ENCODE measurements at places on chromosomes 7 and 10. TPM values are rescaled to one million over a fixed set of nuclear protein-coding genes. Genes with fewer than 3 reads are reported as not detected.

Gene CPA4
- total RNA-seq: 98.8 TPM

GRCh38 chr7:92768501-92769393 is 67.6 kb downstream of the CDK6 start:
- no peak for DNase-seq

Gene WEE2
- not detected for total RNA-seq

GRCh38 chr10:124733571-124734245 is 10.5 kb downstream of the FAM53B start:
- no peak for DNase-seq

DNA sequence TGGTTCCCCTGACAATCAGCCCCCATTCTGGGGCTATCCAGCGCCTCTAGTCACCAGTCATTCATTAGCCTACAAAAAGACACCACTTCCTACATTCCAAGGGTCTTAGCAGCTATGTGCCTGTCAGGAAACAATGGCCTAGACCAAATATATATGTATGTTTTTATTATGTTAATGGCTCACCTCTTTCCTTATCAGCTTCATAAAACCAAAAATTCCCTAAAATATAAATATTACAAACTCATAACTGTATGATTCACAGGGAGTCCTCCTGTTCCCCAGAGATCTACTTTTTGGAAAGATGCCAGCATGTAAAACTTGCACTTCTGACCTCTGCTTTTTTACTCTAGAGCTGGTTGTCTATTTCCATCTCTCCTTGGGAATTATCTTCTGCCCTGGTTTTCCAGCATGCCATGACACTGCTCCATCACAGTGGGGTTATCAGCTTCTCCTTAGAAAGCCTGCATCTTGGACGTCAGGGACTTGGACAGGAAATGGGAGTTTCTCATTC is 79.2 kb downstream of the ABCA13 start:
- peak; percentile 25 for DNase-seq

GRCh38 chr7:87413951-87414793 is 61.3 kb downstream of the ABCB4 start:
- peak; percentile 63 for DNase-seq

- no peak for DNase-seq
These were observed 775 bp downstream of the STARD3NL start for GRCh38 chr7:38178695-38179344.

DNA sequence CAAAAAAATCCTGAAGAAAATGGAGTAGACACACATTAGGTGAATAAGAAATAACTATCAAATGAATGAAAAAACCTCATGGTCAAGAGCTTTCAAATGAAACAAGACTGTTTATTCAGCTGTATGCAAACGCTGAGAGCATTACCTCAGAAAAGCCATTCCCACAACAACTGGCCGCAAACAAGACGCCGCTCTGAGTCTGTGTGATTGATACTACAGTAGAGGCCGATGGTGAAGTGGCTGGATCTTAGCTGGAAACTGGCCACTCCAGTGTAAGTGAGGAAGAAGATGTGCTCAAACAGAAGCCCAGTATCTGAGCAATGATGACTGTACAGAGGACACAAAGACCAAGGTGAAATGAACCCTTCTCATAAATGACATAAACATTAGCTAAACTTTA is 252.4 kb upstream of the GHITM start:
- no peak for DNase-seq

DNA sequence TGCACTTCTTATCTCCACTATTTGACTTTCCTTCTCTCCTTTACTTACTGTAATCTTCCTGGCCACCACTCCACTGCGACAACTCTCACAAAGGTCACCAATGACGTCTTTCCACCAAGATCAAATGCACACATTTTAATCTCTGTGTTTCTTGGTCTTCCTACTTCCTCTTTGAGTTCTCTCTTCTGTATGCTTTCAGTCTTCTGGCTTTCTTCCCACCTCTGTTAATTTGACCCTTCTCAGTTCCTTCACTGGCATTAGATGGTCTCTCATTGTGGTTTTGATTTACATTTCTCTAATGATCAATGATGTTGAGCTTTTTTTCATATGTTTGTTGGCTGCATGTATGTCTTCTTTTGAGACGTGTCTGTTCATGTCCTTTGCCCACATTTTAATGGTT is 31.9 kb downstream of the FAM107B start:
- DNase-seq: no peak

- DNase-seq: no peak
These were observed 163.3 kb downstream of the IPMK start for GRCh38 chr10:58104351-58104751.

- no peak for DNase-seq
These were observed 330.9 kb downstream of the PARD3 start for GRCh38 chr10:34484164-34484563.

Gene ADAMTS14
- total RNA-seq: 0.06 TPM

GRCh38 chr7:2198206-2198605 is 34.5 kb downstream of the MAD1L1 start:
- no peak for DNase-seq

GRCh38 chr7:94630855-94631254 is 25.1 kb downstream of the SGCE start:
- DNase-seq: no peak

DNA sequence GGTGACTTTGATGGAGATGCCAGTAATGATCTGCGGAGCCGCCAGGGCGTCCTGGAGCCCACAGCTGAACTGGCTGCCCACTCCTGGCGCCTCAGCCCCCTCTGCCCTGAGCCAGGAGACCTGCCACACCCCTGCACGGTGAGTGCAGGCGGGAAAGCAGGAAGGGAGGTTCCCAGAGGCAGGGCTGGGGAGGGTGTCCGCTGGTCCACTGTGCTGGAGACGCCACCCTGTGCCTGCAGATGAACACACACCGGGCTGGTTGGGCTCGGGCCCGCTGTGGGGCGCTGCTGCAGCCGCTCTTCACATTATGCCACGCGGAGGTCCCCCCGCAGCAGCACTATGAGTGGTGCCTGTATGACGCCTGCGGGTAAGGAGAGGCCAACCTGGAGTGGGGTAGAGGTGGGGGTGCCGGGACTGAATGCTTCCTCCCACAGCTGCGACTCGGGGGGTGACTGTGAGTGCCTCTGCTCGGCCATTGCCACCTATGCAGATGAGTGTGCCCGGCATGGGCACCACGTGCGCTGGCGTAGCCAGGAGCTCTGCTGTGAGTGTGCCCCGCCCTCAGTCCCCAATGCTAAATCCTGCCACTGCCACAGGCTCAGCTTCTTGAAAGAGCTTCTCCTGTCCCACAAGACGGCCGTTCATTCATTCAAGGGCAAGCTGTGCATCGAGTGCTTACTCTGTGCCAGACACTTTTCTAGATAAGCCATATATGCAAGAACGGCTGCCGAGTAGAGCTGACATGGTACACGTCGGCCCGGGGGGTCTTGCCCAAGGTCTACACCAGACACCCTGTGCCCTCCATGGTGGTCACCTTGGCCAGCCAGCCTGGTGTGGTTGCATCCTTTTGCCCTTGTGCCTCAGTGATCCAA is 14.3 kb upstream of the ZNF467 start:
- DNase-seq: peak; percentile 78

DNA sequence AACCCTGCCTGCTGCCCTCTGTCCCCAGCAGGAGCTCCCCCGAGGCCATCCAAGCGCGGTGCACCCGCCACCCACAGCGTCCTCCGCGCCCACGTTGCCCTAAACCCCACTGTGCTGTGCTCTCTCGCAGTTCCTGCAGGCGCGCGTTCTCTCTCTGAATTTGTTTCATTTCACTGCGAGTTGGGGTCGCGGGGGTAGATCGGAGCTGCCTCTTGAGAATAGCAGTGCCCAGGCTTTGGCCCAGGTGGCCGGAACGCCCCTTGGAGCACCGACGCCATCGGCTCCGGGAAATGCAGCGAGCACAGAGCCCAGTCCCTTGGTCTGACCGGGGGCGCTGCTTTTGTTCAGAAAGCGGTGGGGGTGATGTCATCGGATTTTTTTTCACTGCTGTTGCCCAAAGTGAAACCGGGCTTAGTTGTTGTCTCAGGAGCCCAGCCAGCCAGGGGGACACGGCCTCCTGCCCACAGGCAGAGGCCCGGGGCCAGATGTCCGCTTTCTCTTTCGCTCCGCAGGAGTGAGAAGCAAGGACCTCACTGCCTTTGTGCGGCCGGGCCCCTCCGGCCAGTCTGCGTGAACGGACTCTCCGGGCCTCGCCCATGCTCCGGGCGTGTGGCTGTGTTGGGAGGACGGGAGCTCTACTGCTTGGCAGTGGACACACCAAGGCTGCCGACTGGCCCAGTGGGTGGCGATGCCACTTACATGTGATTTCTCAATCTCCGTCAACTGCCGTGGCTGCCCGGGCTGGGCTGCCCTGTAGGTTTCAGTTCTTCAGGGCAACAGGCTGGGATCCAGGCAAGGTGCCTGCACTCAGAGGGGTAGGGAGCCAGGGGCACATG is 43.1 kb downstream of the FOXK1 start:
- DNase-seq: peak; percentile 93

- DNase-seq: no peak
These were observed 24.2 kb downstream of the PRKAG2 start for GRCh38 chr7:151852486-151853396.

DNA sequence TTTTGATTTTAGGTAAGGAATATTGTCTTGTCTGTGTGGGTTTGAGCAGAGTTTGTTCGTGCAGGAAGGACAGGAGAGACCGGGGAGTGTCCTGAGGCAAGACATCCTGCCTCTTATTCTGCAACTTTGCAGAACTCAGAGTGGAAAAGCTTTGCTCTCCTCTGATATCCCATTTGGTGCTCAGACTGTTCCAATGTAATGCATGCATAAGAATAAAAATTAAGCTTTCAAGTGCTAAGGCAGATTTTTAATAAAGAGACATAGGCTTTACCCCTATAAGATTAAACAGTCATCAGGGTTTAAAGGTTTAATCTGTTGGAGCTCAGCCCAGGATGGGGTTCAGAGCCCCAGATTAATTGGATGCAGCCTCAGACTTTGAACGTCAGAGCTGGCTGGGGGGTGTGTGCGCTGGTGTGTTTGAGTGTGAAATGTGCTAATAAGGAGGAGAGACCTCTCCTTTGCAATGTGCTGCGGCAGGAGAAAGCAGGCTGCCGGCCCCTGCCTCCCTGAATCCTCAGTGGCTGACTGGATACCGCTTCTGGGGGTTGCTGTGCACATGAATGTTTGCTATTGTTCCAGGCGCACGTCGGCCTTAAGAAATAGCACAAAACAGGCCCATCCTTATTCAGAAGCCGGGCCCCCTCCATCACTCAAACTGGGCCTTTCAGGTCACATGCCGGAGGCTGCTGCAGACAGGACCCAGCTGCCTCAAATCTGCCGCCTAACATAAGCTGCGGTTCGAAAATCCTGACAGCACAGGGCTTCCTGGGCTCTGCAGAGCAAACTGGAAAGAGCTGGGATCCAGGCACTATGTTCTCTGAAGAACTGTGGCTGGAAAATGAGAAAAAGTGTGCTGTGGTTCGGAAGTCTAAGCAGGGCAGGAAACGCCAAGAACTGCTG is 84.1 kb upstream of the PRR15 start:
- DNase-seq: no peak

Gene OR2A42
- not detected for total RNA-seq

- DNase-seq: no peak
These were observed at the start of gene REEP3 for GRCh38 chr10:63520500-63521415. Gene REEP3, plus strand, starts transcription at chr10:63521401. Its CDS starts 145 bp downstream, at chr10:63521546.

Gene KDM7A
- total RNA-seq: 2.2 TPM

GRCh38 chr10:96720422-96721206 is at the start of gene PIK3AP1:
Gene PIK3AP1, minus strand, starts transcription at chr10:96720514. Its CDS starts 120 bp downstream, at chr10:96720394.
- DNase-seq: peak; percentile 29

Gene SFR1
- 14.4 TPM for total RNA-seq

DNA sequence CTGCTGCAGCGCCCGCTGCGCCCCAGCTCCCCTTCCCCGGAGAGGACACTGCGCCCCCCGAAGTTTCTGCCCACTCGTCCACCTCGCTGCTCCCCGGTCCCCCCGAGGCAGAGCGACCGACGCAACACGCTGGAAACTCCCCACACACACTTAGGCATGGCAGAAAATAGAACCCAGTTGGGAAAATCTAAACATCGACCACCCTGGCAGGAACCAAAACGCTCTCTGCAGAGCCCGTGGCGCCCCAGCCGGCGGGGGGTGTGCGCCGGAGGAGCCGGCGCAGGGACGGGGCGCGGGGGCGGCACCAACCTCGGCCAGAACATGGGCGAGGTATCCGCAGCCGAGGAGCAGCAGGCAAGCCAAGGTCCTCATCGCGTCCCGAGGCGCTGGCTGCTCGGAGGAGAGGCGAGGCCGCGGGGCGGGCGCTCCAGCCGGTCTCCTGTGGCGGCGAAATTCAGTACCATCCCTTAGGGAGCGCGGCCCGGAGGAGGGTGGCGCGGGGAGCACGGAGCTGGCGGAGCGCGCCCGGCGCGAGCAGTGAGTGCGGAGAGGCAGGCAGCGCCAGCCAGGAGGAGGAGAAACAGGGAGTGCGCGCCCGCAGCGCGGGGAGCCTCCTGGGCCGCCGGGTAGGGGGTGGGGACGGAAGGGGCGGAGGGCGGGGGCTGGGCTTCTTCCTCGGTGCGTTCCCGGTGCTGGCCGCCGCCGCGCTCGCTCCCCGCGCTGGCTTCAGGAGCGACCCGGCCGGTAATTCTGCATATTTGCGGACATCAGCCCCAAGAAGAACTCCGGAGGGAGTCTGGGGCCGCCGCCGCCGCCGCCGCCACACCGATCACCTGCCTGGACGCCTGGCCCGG is 789 bp downstream of the PDGFA start:
- peak; percentile 93 for DNase-seq

DNA sequence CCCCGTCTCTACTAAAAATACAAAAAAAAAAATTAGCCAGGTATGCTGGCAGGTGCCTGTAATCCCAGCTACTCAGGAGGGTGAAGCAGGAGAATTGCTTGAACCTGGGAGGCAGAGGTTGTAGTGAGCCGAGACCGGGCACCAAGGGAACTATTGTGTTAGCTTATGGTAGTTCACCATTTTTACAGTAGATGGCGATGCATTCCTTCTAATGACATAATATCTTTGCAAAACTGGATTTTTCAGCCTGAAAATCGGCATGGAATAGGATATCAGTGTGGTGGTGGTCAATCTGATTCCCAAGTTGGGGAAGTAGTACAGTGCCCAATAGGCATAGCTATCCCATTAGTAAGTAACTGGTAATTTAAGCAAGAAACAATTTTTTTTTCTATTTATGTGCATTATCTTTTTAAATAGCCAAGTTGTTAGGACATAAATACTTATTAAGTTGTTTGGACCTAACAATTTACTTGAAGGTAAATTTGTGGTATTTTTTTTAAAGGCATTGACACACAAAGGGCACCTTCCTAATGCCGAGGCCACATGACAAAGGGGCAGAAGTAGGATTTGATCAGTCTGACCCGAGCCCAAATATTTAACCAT is 17.6 kb upstream of the IMPDH1 start:
- DNase-seq: peak; percentile 68

- peak; percentile 40 for DNase-seq
These were observed 405 bp upstream of the ENTPD1 start for GRCh38 chr10:95755511-95756004.

Gene CHST15
- total RNA-seq: 9.5 TPM

DNA sequence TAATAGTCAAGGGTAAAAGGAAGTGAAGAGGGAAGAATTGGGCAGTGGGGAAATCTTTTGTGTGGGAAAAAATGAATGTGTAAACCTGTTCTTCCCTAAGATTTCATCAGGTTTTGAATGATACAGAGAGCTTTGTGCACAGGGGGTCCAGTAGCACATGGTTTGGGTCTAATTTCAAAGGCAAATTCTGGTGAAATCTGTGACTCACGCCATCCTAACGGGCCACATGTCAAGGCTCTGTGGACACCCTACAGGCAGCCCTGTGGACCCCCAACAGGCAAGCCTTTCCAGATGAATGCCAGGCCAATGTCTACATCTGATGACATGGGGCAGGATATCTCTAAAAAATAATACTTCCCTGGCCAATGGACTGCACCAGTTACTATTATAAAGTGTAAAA is 309.8 kb downstream of the PARD3 start:
- DNase-seq: peak; percentile 51

Gene AGR3
- total RNA-seq: not detected
